CD4-positive, alpha-beta T cell treated with Interleukin-10 for 1 hour (primary cell): ENCODE measurements at places on chromosomes 1 and 21.

DNA sequence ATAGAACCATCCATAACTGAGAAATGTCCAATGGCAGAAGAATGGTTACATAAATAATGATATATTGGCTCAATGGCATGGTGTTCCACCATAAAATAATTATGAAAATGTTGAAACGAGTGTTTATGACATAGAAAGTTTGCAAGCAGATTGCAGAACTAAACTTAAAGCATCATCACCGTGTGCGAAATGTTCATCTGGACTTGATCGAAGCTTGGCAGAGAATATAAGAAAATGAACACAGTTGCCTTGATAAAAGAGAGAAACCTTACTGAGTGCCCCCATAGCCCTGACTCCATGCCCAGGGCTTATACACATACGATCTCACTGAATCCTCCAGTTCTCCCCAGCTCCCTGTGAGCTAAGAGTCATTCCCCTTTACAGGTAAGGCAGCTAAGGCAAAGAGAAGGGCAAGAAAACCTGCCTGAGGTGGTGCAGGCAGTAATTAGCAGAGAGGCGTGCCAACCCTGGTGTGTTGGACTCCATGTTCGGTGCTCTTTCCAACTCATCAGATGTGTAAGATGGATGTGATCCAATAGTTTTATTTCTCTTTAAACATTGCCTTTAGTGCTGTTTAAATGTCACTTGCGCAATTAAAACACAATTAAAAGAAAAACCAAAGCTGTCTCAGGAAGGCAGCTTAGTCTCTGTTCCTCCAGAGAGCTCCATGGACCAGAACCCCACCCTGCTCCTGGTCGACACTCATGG, 21.8 kb upstream of the SPOCD1 start:
- no peak for DNase-seq

- no peak for DNase-seq
Observed at GRCh38 chr1:99305626-99306025, 41.3 kb downstream of the PLPPR4 start.

DNA sequence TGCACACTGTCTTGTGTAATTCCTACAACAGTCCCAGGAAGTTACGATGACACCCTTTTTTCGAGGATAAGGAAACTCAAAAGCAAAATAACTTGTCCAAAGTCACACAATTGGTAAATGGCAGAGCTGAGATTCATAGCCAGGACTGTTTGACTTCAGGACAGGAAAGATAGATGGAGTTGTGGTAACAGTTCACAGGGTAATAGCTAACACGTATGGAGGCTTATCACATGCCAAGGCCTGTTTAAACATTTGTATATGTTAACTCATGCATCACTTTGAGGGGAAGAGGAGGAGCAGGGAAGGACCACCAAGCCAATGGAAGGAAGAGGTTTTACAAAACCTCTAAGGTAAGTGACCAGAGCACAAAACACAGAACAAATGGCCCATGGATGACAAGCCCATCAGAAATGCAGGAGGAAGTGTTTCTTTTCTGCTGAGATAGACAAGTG, 2.8 kb downstream of the DHCR24 start:
- no peak for DNase-seq

- peak; percentile 37 for DNase-seq
Observed at GRCh38 chr1:2228694-2229036, 546 bp downstream of the SKI start.

- DNase-seq, result peak; percentile 38
Observed at GRCh38 chr1:226643177-226643576, 94.6 kb downstream of the STUM start.
